ENCODE measurements at places on chromosomes 12 and 14.

- peak; percentile 28 for DNase-seq
These were observed 24.3 kb downstream of the MOAP1 start for GRCh38 chr14:93160353-93160801.

DNA sequence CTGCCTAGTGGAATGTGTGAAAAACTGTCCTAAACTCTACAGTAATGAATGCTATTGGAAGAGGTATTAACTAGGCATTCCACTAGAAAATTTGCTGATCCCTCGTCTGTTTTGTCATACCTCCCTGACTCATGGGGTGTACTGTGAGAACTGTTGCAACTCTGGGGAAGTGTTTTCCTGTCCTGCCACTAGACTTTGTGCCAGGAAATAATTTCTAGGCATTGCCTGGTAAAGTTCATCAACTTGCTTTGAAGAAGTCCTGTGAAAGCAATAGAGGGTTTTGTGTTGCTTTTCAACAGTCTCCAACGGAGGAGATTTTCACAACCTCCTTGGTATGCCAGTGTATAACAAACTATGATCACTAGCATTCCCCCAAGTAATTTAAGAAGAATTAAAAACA lies 139.9 kb downstream of the AKAP6 start:
- DNase-seq: peak; percentile 89

- DNase-seq: no peak
These were observed 96.1 kb downstream of the TMX1 start for GRCh38 chr14:51335961-51336723.

- no peak for DNase-seq
These were observed 12.4 kb downstream of the FBRSL1 start for GRCh38 chr12:132502149-132502881.

DNA sequence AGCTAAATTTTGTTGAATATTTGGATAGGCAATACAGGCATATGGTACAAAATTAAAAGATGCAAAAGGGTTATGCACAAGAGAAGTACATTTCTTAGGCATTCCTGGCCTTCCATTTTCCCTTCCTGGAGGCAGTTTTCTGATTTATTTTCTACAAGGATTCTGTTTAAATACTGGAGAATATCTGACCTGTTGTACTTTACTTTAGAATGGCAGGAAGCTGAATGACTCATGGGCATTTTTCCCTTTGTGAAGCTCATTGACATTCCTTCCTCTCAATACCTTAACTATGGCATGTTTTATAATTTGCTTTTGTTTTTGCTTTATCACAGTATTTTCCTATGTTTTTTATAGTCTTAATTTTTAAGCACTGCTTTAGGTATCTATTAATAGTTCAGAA lies 62.7 kb downstream of the RCOR1 start:
- DNase-seq: peak; percentile 78

DNA sequence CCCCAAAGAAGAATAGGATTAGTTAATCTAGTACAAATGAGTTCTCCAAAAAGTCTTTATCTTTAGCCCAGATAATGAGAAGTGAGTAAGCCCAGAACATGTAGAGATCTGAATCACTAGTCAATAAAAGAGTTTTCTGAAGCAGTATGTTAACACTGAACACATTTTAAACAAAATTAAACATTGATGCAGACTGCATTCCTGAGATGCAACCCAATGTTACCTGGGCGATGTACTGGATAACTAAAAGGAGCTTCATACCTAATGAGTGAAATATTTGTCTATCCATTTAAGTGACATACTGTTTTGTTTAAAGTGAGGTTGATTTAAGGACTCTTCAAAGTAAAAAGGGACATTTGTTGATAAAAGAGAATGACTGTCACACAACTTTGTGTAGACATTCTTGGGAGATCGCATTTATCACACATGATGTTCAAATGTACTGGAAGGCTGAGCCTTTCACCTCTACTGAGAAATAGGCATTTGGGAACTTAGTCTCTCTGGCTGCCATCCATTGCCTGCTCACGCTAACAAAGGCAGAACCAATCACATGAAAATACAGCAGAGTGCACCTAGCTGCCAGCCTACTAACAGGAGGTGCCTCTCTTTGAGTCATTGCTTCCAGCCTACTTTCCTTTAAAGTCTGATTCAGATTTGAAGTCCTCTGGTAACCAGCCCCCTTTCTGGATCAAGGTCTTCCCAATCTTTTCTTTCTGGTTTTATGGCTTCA lies 287.7 kb downstream of the BTG1 start:
- DNase-seq: no peak

DNA sequence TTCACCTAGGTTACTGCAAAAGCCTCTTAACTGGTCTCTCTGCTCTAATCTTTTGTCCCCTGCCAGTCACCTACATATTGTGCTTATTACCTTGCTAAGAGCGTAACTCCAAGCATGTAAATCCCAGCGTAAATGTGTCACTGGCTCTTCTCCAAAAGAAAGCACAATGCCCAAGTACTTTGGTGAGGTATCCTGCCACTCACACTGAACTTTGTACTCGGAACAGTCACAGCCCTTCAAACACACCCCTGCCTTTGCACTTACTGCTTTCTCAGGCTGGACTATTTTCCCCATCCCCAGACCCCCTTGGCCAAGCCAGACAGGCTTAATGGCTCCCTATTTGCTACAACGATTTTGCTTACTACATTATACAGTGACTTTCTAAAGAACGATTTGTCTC lies 31.7 kb downstream of the GALNT4 start:
- no peak for DNase-seq

GRCh38 chr12:130371296-130371695 lies 33.6 kb downstream of the PIWIL1 start:
- DNase-seq: no peak

- DNase-seq: no peak
These were observed 13.0 kb downstream of the KMT5A start for GRCh38 chr12:123396954-123397353.

- DNase-seq: no peak
These were observed 2.3 kb downstream of the VWF start for GRCh38 chr12:6122201-6122600.

- DNase-seq: no peak
These were observed 25.7 kb upstream of the COCH start for GRCh38 chr14:30848449-30849240.

GRCh38 chr14:99116741-99117295 lies 155.2 kb downstream of the BCL11B start:
- no peak for DNase-seq

DNA sequence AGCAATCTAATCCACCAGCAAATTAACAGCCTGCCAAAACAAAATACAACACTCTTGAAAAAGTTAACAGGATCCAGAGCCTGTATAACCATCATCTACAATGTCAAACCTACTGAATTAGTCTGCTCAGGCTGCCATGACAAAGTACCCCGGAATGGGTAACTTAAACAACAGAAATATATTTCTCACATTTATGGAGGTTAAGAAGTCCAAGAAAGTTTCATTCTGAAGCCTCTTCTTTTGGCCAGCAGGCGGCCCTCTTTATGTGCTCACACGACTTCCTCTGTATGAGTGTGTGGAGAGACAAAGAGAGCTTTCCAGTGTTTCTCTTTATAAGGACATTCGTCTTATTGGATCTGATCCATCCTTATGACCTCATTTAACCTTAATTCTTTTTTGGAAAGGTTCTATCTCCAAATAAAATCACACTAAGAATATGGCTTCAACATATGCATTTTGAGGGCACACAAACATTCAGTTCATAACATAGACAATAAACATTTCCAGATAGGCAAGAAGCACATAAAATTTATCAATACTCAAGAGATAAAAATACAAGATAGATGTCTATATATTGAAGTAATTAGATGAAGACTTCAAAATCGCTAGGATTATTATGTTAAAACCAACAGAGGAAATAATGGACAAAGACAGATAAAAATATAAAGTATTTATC lies 5.9 kb upstream of the RERG start:
- peak; percentile 74 for DNase-seq

DNA sequence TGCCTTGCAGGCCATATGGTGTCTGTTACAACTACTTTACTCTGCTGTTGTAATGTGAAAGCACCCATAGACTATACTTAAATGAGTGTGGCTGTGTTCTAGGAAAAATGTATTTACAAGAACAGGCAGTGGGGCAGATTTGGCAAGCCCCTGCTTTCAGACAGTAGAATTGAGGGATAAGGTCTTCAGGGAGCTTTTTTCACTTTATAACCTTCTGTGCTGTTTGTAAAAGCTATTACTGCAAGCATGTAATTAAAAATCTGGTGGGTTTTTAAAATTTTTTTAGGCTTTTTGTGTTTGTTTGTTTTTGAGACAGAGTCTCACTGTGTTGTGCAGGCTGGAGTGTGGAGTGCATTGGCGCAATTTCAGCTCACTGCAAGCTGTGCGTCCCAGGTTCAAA lies 73.9 kb downstream of the VEZT start:
- DNase-seq: no peak

DNA sequence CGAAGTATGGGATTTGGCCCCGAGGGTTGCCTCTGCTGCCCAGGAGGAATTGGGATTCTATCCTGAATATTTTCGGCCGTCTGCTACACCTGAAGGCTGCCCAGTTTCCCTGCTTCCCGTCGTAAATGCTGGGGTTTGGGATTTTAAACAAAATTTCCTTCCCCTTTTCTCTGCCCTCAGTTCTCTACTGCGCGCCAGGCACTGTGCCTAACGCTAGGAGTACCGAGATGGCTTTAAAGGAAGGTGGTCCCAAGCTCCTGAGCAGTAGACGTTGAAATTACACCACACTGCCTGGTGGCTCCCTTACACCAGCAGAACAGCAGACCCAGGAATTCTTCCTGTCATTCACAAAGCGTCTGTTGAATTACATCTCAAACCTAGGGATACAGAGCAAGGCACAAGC lies 566 bp upstream of the PRDM4 start:
- DNase-seq: no peak

DNA sequence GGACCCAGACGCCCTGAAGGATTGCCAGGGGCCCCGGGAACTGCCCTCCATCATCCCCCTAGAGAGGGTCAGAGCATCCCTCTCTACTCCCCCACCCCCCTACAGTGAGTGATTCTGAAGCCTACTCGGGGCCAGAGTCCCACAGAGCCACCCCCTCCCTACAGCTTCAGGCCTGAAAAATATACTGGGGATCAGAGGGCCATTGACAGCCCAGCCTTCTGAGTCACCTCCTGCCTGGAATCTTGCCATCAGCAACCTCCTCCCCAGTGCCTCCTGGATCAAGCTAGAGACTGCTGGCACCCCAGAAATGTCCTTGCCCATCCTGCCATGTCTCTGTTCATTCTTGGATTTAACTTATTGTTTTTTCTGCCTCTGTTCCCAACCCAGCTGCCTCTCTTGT lies 21.7 kb upstream of the MIA2 start:
- no peak for DNase-seq

DNA sequence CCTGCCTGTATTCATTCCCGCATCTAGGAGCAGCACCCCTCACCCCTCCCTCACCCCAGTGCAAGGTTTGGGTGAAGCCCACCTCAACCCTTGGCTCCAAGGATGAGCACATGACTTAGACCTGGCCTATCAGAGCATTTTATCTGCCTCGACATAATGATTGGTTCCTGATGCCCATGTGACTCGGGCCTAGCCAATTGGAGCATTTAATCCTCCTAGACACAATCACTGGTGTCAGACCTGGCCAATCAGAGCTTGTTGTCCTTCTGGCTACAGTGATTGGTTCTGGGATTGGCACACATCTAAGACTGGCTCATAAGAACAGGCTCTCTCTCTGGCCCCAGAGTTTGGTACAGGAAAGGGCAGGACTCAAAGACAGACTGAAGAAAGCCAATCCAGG lies 73.1 kb upstream of the MYL2 start:
- no peak for DNase-seq

DNA sequence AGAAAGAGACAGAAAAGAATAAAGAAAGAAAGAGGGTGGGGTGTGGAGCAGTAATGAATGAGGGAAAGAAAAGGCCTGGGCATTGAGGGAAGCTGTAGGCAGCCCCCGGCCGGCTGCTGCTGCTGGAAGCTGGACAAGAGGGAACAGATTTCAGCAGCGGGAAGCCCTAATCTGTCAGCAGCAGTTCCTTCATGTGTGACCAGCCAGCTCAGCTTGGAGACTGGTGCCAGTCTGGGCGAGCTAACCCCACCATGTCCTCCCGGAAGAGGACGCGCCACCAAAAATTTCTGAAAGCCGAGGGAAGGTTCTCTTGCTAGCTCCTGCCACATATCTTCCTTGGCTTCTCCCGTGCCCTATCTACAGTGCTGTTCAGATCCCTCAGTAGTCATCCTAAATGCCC lies 236.8 kb downstream of the GRIN2B start:
- no peak for DNase-seq

- DNase-seq: no peak
These were observed 210.1 kb upstream of the PELI2 start for GRCh38 chr14:55908106-55908505.

DNA sequence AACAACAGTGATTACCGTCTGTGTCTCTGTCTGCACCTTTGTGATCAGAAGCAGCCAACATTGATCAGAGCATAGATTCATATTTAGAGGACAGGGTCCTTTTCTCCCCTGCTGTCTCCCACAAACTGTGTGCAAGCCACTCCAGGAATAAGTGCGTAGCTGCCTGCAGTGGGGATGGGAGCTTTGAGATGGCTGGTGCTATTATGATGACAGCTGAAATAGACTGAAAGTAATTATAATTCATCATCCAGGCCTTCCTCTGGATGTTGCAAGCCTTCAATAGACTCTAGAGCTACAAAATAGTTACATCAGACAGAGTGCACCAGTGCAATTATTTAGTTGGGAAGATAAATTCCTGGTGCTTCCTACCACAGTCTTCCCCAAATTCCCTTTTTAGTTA lies 68.1 kb downstream of the BORCS5 start:
- no peak for DNase-seq

DNA sequence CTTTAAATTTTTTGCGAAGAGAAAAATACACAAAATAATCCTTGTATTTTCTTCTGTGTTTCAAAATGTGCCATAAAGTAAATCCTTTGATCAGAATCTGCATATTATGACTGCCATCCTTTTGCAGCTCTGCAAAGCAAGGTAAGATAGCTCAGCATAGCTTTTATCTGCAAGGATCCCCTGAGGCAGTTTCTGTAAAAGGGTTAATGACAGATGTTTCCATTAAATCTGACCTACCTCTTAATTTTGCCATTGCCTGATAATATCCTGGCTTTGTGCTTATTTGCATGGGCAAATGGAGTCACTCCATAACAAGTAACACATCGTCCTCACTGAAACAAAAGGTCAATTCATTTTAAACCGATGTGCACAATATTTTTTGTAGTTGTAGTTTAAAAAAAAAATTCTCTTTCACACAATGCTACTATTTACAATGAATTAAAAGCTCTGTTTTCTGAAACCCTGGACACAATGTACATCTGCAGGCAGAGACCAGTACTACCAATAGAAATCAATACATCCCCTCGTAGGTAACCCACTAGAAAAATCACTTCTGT lies 108.5 kb upstream of the SOX5 start:
- DNase-seq: no peak

DNA sequence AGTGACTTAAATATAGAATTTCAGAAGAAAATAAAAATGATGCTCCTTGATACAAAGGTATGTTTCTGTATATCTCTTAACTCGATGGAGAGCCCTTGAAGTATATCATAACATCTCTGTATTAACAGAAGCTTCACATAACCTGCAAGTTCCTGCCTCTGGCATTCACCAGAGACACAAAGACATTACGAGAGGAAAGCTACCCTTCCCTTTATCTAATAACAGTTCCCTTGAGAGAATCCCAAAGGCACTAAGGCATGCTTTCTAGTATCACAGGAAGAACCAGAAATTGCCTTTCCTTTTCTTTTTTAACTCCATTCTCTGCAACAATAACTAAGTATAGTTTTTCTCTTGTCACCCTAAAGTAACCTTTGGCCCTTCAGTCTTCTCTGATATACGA lies 164.5 kb downstream of the MGAT4C start:
- no peak for DNase-seq

Data from fibroblast of pulmonary artery (primary cell).